ENCODE measurements at places on chromosomes 5 and 9.

GRCh38 chr9:120925535-120926396 lies 830 bp downstream of the TRAF1 start:
- DNase-seq, result no peak
- peak overlapping the region; percentile 10 for H3K27ac ChIP-seq
- no peaks in the 10 kb centered on the region for H3K27me3 ChIP-seq
- H3K36me3 ChIP-seq, result no peaks in the 10 kb centered on the region
- H3K4me1 ChIP-seq, result peaks cover 32% of the 10 kb centered on the region

DNA sequence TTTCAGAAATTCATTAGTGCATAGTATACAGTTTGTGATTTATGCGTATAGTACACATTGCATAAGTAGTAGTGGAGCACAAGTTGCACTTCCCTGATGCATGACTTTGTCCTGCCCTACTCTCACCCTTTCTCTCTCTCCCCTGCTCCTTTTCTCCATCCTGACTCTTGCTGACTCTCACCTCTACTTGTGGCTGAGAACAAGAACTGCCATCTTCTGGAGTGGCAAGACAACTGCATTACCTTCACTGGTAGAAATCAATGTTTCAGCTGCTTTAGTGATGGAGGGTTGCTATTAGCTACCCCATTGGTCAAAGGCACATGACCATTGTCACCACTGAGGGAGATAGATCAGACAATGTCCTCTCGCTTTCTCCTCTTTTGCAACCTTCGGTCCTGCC lies 26.9 kb downstream of the SPEF2 start:
- no peaks in the 10 kb centered on the region for H3K36me3 ChIP-seq
- DNase-seq, result no peak
- H3K4me3 ChIP-seq, result no peak overlapping the region

DNA sequence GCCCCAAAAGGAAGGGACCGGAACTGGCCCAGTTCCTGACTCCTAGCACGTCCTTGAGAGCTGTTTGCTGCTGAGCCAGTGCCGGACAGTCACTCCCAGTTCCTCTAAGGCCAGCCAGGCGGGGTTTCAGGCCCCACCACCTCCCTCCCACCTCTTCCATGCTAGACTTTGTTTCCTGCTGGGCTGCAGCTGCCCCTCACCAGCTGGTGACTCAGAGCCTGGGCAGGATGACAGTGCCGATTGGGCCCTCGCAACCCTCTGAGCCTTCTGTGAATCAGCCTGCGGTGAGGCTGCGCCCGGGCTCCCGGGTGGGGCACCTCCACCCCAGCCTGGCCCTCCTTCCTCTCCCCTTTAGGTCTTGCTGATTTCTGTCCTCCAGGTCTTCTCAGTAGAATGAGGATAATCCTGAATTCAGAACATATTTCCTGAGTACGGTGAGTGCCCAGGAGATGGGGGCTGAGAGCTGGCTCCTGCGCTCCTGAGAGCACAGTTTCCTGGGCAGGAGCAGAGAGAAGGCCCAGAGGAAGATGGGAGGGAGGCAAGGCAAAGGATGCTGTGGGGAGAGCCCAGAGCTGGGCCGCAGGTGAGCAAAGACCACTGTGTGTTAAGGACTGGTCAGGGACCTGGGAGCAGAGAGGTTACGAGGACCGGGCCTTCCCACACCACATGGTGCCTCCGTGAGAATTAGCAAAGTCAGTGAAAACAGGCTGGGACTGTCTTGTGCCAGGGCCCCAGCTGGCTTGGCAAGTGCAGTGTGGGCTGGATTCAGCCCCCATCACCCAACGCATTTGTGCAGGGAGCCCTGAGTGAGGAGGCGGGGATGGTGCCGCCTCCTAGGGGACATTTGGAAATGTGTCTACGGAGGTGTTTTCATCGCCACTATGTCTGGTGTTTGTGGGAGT lies 32.9 kb upstream of the STXBP1 start:
- peak; percentile 95 for DNase-seq
- H3K27ac ChIP-seq, result peak overlapping the region; percentile 93
- H3K36me3 ChIP-seq, result no peaks in the 10 kb centered on the region
- H3K4me3 ChIP-seq, result peak overlapping the region; percentile 27

DNA sequence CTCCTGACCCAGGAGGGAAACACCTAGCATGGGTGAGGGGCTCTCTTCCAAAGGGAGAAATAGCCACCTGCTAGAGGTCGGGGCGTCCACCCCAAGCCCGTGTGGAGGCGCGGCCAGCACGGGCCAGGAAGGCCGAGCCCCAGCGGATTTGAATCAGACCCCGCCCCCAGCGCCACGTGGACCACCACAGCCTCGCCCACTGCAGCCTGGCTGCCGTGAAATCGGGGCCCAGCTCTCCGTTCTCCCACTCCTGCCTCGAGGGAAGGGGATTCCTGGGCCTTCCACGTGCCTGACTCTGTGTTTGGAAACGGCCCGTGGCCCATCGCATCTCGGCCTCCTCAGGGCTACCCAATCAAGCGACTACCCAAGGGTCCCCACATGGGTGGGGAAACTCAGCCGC lies 31.6 kb downstream of the SLC6A18 start:
- H3K27me3 ChIP-seq, result peaks cover 10% of the 10 kb centered on the region
- no peak overlapping the region for H3K4me3 ChIP-seq
- H3K36me3 ChIP-seq, result no peaks in the 10 kb centered on the region
- DNase-seq, result no peak

DNA sequence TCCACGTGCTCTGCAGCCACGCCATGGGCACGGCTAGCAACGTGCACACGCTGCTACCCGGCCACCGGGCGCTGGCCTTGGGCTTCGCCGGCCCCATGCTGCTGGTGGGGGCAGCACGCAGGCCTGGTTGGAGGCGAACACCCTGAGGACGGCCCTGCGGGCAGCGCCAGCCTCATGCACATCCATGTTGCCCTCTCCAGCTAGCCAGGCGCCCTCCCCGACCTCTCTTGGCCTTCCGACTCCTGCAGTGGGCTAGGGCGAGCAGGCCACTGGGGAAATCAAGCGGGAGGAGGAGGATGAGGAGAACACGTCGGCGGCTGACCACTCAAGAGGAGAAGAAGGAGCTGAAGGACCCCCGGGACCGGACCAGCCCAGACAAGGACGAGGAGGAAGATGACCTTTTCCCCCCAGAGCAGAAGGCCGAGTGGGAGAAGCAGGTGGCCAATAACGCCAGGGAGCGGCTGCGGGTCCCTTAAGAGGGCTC lies 73.3 kb downstream of the INSL6 start:
- no peak overlapping the region for H3K27ac ChIP-seq
- H3K4me1 ChIP-seq, result no peaks in the 10 kb centered on the region

Measured in suprapubic skin (tissue), 4 donors.